Fibroblast of skin of right quadriceps (primary cell): ENCODE measurements at places on chromosomes 2 and 18.
A peak's percentile ranks its signal among the peaks of the same experiment; 100 is the strongest.

- DNase-seq, result no peak
Measured at GRCh38 chr2:27264253-27264752, 1.5 kb upstream of the SLC30A3 start.

- no peak for DNase-seq
Measured at GRCh38 chr2:141362311-141362710, 768.5 kb downstream of the LRP1B start.

DNA sequence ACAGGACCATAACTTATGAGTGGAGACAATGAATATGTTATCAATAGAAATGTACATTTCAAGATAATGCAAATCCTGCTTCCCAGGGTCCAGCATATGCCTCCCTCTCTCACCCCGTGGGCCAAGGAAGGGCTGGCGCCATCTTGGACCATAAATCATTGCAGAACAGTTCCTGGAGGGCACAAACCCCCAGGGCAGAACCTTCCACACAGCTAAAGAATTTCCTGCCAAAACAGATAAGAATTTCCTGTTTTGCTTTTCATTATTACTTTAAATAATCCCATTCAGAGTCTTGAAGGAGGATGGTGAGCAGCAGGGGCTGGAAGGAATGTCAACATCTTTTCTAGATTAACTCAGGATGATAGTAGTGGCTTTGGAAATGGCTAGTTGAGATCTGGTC, 53.7 kb downstream of the EHD3 start:
- peak; percentile 81 for DNase-seq

DNA sequence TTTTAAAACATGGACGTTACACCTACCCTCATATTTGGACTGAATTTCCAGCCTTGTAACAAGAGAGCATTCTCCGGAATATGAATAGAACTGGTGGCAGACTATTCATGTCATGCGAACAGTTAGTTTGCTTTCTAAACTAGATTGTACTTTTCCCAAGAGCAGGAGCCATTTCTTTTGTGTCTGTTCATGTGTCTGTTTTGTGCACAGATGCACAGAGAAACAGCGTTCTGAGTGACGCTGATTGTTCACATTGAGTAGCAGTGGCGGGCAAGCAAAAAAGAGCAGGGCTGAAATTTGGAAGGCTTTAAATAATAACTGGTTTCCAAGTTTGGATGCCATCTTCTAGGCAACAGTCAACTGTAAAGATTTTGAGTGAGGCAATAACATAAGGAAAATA, 200.3 kb downstream of the NRXN1 start:
- DNase-seq, result no peak

GRCh38 chr18:60585670-60586069, 213.1 kb upstream of the MC4R start:
- no peak for DNase-seq

DNA sequence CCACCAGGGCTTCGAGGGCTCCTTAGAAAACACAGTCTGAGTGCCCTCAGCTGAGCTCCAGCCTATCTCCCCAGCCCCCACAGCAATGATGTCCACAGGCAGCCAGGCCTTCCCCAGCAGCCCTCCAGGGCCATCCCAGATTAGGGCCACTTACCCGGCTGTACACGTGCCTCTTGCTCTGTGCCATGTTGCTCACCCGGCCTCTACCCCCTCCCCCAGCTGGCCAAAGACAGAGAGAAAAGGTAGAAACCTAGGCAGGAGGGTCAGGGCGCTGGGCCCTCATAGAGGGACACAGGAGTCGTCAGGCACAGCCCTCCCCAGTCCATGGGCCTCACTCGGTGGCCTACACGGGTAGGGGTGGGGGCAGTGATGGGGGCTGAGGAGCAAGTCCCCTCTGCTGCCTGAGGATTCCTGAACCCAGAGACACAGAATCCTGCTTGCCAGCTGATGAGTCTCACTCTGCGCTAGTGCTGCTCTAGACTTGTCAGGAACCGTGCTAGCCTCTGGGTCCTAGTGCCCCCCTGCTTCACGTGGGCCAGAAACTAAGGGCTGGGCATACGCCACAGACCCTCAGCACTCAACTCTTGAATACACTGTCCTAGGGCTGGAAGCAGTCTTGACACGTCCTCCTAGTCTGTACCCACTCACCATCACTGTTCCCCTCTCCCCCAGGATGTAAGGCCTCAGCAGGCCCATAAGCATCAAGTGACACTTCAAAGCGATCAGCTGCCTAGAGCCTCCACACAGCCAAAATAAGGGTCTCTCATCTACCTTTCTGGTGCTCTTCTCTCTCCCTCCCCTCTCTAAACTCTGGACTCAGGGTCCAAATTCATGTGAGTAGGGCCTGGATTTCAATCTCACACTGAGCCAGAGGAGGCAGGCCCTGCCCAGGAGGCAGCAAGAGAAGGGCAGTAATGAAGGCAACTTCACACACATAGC, at the start of gene DCTN1:
TSS of gene DCTN1 (minus strand) at position 461 of the 939 bp plus-strand sequence. CDS start at position 187, 274 bp downstream.
- DNase-seq, result peak; percentile 60

DNA sequence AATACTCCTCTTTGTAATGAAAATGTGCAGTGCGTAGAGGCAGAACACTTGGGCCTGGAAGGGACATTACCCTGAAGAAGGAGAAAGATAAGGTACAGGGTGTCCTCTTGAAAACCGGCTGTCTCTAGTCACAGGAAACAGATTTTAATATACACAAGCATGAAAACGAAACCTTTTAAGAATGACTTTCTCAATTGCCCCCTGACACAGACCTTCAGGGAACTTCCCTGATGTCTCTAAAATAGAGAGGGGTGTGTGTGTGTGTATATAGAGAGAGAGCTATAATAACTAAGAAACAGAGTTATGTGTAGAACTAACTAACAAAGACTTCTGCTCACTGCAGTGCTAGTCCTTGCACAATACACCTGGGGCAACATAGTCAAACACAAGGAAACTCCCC, 780.0 kb downstream of the CNTNAP5 start:
- DNase-seq, result no peak

DNA sequence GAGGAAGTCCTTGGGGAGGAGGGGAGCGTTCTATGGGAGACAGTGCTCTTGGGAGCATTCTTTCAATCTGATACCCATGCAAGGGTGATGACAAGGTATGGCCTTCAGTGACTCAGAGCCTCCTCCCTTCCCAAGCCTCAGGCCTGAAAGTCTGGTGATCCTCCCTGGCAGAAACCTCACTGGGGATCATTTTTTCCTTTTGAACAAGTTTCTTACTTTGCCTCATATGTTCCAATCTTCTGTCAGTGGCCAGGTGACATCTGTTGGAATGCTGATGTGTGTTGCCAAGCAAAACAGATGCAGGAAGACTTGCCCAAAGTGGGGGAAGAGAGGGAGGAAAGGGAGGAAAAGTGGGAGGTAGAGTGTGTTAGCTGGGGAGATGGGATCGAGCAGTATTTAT, 224.8 kb downstream of the NEDD4L start:
- peak; percentile 54 for DNase-seq
